ENCODE measurements at places on chromosomes 2 and 18. TPM values are rescaled to one million over a fixed set of nuclear protein-coding genes. Genes with fewer than 3 reads are reported as not detected.

The GALNT3 gene
- total RNA-seq: 0.69 TPM

The CUL3 gene
- total RNA-seq: 34.9 TPM

The SH3BP4 gene
- 24.2 TPM for total RNA-seq

The RBFA gene
- 18.0 TPM for total RNA-seq

The OSBPL1A gene
- total RNA-seq: 22.8 TPM

The ASXL2 gene
- total RNA-seq: 9.0 TPM

Data from cardiac ventricle fibroblast (primary cell).